ENCODE measurements at places on chromosomes 6 and 20.

DNA sequence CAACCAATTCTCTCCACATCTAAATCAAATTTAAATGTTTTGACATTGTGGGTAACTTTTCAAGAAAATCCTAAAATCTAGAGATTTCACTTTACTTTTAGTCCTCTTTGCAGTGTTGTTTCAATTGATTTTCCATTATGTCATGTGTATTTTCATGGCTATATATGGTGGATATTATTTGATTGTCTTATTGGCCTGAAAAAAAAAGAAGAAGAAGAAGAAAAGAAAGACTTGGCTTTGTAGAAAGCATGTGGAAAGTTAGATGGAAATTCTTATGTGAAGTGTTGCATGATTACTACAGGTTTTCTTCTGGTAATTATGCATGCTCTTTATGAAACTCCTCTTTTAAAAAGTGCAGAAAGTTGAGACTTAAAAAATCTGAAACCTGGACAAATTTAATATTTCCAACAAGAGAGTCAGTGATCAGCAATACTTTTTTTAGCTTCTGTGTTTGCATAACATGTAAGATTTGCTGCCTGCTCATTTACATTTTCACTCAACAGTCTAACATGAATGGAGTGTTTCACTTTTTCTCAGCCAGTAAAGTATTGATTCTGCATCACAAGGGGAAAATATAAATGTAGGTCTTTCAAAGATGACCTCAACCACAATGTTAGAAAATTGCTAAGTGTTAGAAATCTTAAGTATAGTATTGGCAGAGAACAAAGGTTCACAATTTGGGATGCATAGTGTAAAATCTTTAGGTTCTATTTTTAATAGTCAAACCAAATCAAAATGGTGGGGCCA is 438.7 kb downstream of the BCKDHB start:
- DNase-seq = no peak

- no peak for DNase-seq
These were observed 21.0 kb upstream of the MYT1 start for GRCh38 chr20:64143018-64143801.

GRCh38 chr6:42091718-42092023 is 41.3 kb downstream of the TAF8 start:
- DNase-seq = no peak

DNA sequence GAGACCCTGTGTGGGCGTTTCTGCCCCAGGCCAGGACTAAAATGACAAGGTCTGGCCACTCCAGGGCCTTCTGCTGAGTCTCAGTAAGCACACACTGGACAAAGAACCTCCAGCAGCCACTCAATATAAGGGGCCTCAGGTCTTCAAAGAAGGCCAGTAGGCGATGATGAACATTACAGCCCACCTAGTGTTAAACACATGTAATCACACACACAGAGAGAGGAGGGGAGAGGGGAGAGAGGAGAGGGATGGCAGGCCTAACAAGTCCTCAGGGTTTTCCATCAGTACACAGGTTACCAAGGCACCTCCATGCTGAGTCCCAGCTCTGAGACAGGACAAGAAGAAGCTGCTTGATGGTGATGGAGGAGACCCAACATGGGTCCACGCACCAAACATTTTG is 325.6 kb downstream of the PTPRT start:
- DNase-seq = no peak

DNA sequence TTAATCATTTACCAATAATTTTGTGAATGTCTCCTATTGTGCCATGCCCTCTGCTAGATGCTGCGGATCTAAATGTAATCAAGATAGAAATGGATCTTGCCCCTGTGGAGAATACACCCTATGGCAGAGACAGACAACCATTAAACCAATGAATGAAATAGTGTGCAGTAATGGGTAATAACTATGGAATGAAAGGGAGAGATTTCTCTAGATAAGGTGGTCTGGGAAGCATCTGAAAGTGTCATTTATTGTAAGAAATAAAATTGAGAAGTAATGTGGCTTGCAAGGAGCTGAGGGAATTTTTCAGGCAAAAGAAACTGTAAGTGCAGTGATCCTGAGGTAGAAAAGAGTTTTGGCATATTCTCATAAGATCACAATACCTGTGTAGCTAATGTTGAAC is 430.0 kb downstream of the LMBRD1 start:
- no peak for DNase-seq

DNA sequence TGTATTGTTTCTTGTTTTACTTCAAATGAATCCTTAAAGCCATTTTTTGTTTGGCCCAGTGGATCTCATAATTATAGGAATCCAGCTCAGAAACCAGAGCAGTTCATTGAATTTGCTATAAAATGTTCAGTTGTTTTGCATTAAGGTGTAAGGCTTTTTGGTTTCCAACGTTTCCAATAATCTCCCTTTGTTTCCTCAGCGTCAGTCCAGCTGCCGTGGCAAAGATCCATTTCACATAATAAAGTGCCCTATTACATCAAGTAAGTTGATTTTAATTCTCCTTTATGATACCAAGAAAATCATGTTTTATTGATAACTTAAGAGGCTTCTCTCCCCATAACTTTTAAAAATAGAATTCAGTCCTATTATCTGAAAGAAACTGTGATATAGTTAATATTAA is 472.6 kb downstream of the UTRN start:
- DNase-seq = no peak

DNA sequence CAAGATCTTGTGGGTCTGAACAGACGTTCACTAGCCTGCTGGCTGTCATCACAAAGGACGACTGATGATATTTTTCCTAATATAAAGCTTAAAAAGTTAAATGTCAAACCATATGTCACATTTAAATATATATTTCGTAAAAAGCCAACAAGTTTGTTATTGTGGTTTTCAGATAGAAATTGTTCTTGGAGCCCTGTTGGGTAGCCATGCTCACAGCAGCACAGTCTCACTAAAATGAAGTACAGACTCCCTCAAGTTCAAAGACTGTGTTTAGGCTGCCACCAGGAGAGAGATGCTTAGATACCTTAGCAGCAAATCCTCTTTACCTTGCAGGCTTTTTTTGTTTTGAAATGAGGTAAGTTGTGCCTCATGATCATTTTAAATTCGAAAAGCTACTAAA is 17.8 kb downstream of the EEF1E1 start:
- no peak for DNase-seq
